ENCODE measurements at places on chromosomes 3 and 15.

DNA sequence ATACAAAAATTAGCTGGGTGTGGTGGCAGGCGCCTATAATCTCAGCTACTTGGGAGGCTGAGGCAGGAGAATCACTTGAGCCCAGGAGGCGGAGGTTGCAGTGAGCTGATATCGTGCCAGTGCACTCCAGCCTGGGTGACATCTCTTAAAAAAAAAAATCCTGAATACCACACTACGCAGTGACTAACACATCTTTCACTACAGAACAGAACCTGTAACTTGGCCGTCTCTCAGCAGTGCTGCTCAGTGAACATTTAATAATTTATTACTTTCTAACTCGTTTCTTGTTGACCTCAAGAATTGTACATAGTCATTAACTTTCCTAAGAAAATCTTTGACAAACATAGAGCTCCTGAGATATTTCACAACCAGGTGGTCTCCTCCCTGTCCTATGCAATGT, 3.8 kb downstream of the GREM1 start:
- no peak for DNase-seq

- DNase-seq, result no peak
Measured at GRCh38 chr3:140176526-140176925, 241.5 kb downstream of the CLSTN2 start.

DNA sequence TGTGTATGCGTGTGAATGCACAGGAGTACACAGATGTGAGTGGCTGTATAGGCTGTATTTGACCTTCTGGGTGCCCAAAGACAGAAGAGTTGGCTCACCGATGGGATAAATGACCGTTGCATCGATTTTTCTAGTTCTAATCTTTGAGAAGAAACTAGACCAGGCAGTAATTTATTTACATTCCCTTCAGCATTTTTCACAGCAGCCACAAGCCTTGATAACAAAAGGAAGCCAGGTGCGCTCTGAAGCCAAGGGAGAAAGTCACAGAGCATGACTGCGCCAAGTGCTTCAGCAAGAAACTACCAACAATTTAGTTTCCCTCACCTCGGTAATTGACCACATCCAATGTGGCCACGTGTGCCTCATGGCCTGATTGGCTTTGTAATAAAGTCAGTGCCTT, 5.9 kb upstream of the FAM3D start:
- no peak for DNase-seq

DNA sequence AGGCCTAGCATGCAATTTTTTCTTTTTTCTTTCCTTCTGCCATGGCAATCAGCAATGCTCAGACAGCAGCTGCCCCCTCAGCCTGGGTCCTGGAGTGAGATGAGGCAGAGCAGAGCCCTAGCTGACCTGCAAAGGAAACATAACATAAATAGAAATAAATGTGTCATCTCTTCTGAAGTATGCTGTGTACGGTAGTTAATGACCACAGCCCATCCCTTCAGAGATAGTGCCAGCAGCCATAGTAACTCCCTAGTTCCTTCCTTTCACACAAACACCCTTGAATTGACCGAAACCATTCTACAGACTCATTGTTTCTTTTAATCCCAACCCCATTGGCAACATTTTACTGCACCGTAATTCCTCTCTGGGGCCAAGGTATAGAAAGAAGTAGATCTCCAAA, 8.4 kb upstream of the CD47 start:
- no peak for DNase-seq

- no peak for DNase-seq
Measured at GRCh38 chr15:42385206-42385979, 26.1 kb downstream of the CAPN3 start.

DNA sequence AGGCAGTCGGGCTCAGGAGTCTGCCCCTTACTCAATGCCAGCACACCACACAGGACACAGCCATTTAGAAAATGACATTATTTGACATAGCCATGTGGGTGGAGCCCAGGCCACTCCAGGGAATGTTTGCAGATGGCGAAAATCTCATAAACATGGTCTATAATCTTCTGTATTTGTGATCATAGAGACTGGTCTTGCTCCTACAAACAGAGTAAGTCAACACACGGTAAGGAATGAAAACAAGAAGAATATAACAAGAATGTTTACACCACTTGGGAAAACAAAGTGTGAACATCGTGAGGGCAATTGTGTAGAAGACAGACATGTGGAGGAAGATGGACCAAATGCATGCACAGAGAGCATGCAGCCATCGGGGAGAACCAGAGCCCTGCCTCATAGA, 68.2 kb downstream of the SEMA5B start:
- no peak for DNase-seq

DNA sequence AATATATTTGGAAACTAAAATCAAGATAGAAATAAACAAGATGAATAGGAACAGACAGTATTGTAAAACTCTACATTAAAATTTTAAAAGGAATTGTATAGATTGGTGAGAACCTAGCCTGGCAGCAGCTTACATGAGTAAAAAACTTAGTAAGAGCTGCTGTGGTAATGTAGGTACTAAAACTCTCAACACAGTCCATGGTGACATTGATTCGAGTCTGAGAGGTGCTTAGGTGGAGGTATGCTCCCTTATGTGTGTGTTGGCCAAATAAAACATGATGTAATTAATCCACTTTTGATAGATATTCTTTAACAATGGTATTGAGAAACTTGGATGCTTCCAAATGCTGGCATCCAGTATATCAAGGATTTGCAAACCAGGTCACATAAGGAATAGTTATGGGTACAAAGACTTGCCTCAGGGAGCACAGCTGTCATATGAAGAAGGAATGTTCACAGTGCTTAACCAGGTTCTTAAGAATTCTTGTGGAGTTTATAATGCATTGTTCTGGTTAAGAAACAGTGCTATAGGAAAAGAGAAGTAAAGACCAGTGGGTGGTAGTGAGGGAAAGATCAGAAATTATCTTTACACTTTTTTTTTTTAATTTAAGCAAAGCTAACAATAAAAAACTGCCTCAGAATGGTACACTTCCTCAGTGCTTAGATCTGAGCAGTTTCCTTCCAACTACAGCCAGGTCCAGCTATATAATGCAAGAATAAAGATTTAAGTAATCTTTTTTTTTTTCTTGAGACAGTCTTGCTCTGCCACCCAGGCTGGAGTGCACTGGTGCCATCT, 24.6 kb upstream of the IL20RB start:
- no peak for DNase-seq

- DNase-seq, result no peak
Measured at GRCh38 chr3:127699416-127700300, 26.9 kb downstream of the ABTB1 start.

DNA sequence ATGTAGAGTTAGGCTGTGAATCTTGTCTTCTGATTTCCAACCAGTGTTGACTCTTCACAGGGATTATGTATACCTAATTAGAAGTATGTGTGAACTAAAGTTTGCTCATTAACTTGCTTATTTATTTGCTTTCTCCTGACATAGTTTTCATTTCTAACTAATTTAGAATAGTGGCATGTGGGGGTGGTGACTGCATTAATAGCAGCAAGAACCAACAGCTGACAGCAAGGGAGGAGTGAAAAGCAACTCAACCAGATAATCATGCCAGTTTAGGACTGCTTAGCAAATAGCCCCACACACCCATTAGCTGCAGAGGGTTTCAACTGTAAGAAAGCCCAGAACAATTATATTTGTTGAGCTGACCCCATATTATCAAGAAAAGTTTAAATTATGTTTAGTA, 3.8 kb downstream of the ST3GAL6 start:
- DNase-seq, result no peak

- DNase-seq, result no peak
Measured at GRCh38 chr3:111613294-111613693, 18.1 kb upstream of the ZBED2 start.

DNA sequence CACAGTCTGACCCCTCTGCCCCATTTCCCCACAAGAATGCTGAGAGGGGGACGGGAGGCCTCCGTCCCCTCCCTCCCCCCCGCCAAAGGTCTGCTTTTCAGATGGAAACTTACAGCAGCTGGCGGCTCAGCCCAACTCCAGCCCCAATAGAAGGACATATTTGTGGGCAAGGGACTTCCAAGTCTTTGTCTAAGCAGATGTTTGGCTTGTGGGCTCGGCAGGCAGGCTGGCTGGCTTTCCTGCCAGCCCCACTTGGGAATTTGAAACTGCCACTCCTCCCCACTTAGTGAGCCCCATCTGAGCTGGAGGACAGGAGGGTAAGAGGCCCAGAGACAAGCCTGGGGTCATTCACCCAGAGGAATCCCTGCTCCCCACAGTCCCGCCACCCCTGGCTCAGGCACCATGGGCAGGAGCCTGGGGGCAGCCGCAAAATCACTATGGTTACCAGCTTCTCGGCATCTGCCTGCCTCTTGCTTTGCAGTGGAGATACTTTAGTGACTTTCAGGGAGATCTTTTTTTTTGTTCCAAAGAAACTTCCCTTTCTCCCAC, 53.6 kb downstream of the LMCD1 start:
- DNase-seq, result no peak

Measured in B cell (primary cell).